Stimulated activated CD4-positive, alpha-beta T cell treated with anti-CD3 and anti-CD28 coated beads, Interleukin-12 subunit alpha, Interleukin-12 subunit beta, amount 100 ng/mL, for 4 hours (primary cell): ENCODE measurements at places on chromosomes 7 and 10.

DNA sequence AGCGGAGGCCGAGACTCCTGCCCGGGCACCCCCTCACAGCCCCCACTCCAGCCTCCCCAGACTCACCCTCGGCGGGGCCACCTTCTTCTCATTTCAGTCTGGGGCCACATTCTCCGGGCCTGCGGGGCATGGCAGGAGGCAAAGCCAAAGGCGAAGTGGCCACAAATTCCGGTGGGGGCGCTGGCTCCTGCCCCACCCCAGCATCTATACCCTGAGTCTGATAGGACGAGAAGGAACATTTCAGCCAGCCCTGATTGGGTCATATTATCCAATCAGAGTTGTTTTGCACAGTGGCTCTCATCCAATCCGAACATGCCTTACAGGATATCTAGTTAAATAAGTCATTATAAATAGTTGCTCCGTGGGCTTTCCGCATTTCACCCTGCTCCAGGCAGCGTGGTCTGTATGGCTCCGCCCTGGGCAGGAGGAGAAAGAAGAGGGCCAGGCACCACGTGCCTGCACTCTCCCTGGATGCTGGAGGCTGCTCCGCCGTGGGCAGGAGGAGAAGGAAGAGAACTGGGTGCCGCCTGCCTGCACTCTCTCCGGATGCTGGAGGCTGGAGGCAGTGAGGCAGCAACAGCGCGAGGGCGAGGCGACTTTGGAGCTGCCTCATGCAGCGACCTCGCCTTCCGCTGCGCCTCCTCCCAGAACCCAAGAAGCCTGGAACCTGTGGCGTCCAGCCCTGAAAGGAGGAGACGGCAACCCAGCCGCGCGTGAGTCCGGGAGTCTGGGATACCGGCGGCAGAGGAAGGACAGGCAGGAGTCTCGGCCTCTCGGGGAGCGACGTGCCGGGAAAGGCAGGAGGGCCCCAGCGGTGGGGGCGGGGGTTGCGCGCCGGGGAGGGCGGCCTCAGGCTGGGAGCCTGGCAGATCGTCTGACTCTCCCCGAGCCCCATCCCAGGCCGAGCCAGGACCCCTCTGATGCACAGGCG lies 162.9 kb downstream of the ZNF33B start:
- no peak for DNase-seq

DNA sequence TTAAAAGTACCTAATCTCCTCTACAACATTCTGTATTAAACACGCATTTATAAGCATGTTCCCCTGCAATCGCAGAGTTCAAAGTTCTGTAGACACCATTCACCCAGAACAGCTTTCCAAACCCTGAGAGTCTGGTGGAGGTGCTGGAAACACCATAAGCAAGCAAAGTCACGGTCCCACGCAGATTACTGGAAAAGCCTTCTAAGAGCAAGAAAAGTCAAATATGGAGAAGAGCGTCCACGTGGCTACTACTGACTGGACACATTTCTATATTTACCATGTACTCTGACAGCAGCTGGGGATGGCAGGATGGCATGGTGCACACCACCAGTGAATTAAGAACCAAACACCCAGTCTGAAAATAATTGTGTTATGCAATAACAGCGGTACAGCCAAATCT lies 97.7 kb downstream of the PARD3 start:
- DNase-seq: no peak

DNA sequence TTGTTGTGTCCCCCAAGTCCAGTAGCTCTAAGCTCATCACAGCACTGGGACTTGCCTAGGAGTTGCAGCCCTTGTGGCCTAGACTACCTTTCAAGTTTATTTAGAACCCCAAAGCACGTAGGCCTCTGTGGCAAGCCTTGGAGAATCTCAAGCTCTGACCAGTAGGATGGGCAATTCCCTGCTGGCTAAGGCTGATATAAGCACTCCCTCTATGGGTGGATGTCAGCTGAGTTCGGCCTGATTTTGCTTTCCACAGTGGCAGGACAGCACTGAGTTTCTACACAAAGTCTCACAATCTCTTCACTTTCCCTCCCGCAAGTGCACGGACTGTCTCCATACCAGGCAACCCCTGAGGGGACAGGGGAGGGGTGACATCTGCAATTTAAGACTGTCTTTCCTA lies 886.4 kb upstream of the LRRN3 start:
- DNase-seq: no peak

DNA sequence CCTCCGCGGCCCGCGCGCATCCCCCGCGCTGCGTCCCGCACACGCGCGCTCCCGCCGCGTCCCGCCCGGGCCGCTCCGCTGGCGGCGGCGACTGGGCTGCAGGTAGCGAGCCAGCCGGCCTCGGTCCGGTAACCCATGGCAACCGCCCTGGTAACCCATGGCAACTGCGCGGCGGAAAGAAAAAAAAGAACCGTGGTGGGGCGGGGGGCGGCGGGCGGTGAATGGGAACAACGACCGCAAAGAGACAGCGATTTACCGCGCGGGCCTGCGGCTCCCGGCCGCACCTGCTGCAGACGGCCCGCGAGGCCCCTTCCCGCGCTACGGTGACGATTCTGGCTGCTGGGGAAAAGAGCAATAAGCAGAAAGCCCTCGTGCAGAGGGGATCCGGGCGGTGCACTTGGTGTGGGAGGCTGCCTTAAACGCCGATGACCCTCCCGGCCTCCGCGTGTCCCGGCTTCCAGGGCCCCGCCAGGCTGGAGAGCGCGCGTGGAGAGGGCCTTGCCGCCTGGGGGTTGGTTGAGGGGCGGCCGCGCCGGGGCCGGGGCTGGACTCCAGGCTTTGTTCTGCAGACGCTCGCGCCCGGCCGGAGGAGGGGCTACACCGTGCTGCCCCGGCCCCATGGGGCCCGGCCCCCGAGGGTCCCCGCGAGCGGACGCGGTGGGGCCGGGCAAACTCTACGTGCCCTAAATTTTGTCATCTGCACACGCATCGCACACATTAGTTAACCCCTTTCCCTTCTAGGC lies 84.7 kb downstream of the SNX10 start:
- DNase-seq: peak; percentile 25

DNA sequence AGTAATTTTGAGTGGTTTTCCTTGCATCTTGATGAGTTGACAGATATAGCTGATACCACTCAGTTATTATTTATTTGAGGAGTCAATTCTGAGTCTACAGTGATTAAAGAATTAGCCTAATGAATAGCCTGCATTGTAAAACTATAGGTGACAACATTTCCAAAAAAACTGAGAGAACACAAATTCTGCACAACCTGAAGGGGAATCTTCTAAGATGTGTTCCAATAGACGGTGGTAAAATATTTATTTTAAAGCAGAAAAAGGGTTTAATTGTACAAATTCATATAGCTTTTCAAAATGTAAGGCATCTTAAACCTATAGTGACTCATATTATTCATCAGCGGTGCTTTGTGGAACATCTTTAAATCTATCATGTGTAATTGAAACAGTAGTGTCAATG lies 200.4 kb downstream of the RNLS start:
- no peak for DNase-seq

- DNase-seq: no peak
Measured at GRCh38 chr10:995559-995926, 7.3 kb downstream of the GTPBP4 start.
